Memory B cell (primary cell): ENCODE measurements at places on chromosomes 7 and 10.

DNA sequence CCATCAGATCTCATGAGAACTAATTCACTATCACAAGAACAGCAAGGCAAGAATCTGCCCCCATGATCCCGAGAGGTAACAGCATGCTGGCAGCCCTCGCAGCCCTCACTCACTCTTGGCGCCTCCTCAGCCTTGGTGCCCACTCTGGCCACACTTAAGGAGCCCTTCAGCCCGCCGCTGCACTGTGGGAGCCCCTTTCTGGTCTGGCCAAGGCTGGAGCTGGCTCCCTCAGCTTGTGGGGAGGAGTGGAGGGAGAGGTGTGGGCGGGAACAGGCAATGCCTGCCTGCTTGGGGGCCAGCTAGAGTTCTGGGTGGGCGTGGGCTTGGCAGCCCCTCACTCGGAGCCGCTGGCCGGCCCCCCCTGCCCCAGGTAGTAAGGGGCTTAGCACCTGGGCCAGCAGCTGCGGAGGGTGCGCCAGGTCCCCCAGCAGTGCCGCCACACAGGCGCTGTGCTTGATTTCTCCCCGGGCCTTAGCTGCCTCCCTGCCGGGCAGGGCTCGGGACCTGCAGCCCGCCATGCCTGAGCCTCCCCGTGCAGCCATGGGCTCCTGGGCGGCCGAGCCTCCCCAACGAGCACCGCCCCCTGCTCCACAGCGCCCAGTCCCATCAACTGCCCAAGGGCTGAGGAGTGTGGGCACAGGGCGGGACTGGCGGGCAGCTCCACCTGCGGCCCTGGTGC is 24.0 kb upstream of the ZNF438 start:
- DNase-seq: no peak

DNA sequence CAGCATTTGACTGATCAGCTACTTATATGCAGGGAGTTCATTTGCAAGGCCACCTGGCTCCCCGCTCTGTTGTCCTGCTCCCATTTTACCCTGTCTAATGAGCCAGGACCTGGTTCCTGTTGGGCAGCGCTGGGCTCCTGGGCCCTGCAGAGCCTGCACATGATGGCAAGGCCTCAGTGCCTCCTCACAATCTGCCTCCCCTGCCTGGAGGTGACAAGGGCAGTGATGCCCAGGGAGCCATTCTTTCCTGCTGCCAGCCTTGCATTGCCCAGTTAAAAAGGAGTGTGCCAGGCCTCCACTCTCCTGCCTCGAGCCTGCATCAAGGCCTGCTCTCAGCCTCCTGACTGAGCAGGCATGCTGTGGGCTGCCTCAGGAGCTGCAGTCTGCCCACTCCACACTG is 28.5 kb downstream of the CHAT start:
- DNase-seq: no peak

- DNase-seq: no peak
These were observed 248.0 kb upstream of the FZD8 start for GRCh38 chr10:35889971-35890675.

DNA sequence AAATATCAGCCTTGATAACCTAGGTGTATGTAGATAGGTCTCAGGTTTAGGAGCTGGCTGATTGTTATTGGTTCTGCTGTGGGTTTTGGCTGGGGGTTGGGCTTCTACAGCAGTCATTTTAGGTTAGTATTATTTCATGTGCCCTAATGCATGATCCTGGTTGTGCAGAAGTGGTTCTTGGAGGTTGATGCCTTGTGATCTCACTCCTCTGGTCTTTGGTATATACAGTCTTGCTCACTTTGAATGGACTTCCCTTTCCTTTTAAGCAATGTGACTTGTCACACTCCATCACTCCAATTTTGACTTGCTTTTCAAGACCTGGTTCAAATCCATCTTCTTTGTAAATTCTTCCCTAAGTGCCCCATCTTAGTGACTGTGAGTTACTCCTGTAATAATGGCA is 188.9 kb downstream of the LRMDA start:
- DNase-seq: no peak

DNA sequence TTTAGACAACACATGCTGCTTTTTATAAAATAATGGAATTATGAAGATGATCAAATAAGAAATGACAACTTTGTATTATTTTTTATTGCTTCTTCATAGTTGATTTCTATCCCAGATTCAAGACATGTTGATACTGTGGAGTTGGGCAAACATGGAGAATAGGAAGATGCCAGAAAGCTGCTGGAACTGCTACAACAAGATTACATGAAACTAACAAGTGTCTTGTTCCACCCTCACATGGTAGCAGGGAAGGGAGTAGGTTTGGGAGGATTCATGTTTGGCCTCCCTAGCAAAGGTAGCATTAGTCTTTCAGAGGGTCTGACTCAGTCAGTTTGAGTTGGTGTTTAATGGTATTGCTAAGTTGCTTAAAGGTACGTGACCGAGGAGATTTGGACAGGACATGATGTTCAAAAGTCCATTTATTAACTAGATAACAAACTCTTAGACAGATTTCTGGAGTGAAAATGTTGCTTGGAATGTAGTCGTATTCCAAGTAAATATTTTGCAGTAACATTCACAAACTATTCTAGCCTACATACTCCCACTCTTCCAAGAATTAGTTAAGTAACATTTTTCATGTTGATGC is 33.1 kb downstream of the PRR15 start:
- no peak for DNase-seq

GRCh38 chr7:26514633-26515032 is 223.0 kb downstream of the SNX10 start:
- DNase-seq: no peak

DNA sequence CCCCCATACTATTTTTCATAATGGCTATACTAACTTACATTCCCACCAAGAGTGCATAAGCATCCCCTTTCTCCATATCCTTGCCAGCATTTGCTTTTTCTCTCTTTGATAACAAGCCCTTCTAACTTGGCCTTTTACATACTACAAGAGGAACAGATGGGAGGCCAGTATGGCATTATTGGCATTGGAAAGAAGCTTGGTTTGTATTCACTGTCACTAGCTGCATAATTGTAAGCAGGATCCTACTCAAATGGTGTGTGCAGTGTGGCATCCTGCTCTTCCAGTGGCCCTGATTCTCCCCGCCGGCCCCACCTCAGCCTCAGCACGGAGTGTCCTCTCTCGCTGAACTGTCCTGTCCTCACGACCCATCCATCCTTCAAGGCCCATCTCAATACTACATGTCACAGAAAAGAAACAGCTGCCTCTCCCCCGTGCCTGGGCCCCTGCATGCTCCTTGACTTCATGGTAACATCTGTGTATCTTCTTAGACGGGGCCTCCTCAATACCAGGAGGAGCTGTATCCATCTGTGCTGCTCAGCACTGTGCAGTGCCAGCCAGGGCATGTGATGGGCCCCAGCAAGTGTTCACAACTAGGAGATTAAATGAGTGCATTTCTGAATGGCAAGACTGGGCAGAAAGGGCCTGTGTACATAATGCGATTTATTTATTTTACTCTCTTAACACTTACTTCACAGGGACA is 205.2 kb downstream of the COBL start:
- DNase-seq: no peak

- DNase-seq: no peak
These were observed 455.9 kb downstream of the PAXIP1 start for GRCh38 chr7:154546946-154547587.

DNA sequence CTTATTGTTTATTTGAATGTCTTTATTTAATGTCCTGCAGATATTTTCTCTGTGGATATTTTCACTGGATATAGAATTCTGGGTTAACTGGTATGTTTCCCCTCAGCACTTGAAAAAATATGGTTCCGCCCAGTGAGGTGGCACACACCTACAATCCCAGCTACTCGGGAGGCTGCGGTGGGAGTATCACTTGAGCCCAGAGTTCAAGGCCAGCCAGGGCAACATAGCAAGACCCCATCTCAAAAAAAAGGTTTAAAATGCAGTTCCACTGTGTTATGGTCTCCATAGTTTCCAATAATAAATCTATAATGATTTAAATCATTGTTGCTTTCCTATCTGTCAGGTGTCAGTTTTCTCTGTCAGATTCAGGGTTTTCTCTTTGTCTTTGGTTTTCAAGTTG is 165.5 kb upstream of the STK17A start:
- DNase-seq: no peak

DNA sequence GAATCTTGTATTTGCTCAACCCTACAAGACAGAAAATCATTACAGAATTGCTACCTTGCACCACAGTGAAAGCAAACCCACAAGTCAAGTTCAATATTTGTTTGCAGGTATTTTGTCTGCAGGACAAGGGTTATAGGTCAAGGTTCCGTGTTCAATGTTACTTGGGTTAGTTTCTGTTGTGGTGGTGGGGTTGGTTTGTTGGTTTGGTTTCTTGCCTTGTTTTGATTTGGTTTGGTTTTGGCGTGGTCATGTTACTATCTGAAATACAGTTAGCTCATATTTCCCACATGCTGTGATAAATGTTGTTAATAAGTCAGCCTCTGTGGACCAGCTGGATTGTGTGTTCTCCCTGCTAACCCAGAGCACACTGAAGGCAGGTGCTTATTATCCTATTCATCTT is 75.6 kb upstream of the INSIG1 start:
- no peak for DNase-seq

DNA sequence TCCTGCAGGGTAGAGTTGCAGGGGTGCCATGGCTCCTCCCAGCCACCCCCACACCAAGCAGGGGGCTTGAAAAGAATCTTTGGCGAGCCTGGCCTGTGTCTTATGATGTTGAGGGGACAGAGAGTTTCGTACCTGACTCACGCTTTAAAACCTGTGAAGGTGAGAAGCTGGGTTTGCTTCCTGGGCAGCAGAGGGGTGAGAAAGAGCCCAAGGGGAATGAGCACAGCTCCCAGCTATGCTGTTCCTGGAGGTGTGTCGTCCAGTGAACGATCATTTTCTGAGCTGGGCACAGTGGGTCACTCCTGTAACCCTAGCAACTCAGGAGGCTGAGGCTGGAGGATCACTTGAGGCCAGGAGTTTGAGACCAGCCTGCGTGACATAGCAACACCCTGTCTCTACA is 13.5 kb upstream of the ADRB1 start:
- DNase-seq: no peak

- no peak for DNase-seq
These were observed 42.9 kb downstream of the RGS10 start for GRCh38 chr10:119499677-119500002.

- DNase-seq: no peak
These were observed 1.7 kb downstream of the EGFR start for GRCh38 chr7:55020466-55020871.

- no peak for DNase-seq
These were observed 285.6 kb downstream of the PRPF18 start for GRCh38 chr10:13872411-13872810.

DNA sequence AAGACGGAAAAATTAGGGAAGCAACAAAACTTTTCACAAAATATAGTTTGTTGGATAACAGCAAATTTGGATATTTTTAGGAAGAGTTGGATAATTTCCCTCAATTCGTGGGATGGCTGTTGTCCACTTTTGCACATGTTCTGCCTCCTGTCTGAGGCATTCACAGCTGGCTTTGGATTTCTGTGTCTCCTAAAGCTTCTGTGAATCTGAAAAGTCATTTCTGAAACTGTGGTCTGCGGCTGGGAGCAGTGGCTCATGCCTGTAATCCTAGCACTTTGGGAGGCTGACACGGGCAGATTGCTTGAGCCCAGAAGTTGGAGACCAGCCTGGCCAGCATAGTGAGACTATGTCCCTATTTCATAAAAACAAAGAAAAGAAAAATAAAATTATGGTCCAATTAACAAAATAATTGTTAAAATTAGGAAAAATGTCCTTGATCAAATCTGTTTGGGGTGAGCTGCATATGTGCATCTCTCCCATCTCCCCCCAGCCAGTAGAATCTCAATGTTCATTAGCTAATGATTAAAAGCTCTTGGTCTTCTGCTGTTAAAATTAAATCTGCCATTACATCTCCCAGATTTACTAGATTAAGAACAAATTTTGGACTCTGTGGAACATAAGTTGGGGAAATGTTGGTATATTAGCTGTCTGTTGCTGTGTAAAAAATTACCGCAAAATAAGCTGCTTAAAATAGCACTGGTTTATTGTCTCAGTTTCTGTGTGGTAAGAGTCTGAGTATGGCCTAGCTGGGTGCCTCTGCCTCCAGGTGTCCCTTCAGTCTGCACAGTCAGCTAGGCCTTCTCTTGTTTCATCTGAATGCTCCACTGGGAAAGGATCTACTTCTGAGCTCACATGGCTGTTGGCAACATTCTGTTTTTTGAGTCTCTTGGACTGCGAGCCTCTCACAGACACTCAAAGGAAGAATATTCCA is 332.0 kb upstream of the FZD1 start:
- no peak for DNase-seq

- DNase-seq: no peak
These were observed 9.8 kb upstream of the LAMB1 start for GRCh38 chr7:108012499-108013430.

- DNase-seq: no peak
These were observed 50.6 kb downstream of the PRTFDC1 start for GRCh38 chr10:24901686-24902399.

DNA sequence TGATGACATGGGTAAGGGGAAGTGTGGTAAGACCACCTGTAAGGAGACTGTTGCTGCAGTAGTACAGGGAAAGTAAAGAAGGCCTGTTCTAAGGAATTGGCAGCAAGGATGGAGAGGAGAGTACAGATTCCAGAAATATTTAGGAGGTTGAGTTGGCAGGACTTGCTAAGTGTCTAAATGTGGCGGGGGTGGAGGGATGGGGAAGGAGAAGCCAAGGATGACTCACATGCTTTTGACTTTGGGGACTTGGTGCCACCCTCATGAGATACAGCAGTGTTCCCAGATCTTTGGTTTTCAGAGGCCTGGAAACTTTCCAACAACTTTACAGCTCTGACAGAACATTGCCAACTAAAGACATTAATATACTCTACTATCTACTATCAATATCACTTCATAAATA is 45.4 kb downstream of the CDK6 start:
- DNase-seq: no peak

DNA sequence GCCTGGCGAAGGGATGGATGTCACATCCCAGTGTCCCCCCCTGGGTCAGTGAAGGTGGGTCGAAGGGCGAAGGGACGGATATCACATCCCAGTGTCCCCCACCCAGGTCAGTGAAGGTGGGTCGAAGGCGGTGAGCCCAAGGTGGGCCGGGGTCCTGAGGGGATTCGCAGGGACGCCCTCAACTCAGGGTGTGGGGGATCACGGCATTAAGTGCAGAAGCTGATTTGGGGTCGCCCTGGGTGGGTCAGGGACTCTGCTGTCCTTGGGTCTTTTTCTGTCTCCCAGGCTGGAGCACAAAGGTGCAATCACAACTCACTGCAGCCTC is 21.9 kb downstream of the ADAP1 start:
- no peak for DNase-seq

- DNase-seq: no peak
These were observed 79.8 kb upstream of the ZNF716 start for GRCh38 chr7:57370066-57370738.

GRCh38 chr10:44306147-44306710 is 78.7 kb downstream of the CXCL12 start:
- DNase-seq: no peak

DNA sequence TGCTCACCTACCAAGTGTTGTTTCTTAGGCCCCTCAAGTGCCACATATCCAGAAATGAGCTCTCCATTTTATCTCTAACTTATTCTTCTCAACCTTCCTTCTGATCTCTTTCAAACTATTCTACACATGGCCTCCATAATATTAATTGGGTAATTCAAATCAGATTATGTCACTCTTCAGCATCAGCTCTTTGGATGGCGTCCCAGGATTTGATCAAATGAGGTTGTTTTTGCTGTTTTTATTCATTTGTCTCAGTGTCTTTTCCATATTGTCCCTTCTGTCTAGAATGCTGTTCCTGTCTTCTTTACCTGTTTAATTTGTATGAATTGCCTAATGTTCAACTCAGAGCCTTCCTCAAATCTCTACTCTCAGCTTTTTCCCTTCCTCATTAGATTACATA is 234.6 kb upstream of the CXCL12 start:
- no peak for DNase-seq

- no peak for DNase-seq
These were observed 61.5 kb downstream of the TNS3 start for GRCh38 chr7:47520406-47520805.

GRCh38 chr10:51030480-51030879 is 43.8 kb upstream of the PRKG1 start:
- no peak for DNase-seq
